Neural progenitor cell (in vitro differentiated cells): ENCODE measurements at places on chromosomes 3 and 15.

DNA sequence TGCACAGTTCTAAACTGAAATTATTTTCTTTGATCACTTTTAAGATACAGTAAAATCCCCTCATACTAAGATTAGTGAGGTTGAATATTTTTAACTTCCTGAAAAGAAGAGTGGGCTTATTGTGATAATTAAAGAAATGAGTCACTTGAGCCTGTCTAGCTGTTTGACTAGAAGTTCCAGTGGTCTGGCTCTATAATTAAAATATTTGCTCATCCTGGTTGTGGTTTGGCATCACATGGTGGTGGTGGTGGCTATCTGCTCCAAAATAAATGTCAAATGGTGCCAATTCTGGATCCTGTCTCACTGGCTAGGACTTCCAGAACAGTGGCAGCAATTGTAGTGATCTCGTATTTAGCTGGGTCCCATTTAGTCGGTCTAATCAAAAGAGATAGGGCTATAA is 8.6 kb upstream of the TEX9 start:
- no peak for DNase-seq

DNA sequence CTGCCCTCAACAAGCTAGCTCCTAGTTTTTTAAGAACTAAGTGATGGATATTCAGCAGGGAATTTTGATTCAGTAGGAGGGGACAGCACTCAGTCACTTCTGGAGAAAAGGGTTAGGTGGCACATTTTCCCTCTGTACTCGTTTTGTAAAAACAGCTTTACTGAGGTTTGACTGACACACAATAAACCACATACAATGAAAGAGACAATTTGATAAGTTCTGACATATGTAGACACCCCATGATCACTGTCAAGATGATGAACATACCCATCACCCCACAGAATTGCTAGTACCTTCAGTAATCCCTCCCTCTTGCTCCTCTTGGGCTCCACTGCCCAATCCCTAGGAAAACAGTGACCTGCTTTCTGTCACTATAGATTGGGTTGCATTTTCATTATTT is 29.0 kb upstream of the PLAAT1 start:
- DNase-seq: no peak

DNA sequence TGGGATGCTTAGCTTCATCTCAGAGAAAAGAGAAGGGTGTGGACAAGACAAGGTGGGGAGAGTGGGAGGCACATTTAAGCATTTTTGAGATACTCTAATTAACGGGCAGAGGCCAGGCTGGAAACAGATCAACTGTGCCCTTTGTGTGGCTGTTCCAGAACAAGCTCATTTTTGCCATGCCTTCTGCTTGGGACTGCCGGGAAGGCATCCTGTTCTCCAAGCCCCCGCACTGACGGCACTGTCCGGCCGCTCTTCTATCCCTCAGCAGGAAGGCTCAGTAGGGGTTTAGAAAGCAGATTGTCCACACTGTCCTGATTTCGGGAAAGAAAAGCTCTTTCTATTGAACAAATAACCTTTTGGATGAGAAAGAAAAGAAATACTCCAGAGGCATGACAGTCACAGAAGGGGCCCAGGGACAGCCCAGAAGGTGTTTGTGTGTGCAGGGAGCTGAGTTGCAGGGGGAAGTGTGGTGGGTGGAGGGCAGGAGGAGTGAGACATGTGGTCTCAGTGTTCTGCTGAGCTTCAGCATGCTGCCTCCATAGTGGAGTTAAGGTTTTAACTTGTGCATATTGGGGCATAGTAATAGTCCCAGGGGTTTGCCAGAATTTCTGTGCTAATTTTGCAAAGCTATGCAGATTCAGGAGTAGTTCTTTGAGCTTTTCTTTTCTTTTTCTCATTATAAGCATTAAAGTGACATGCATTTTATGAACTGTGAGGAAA is 27.3 kb downstream of the SV2B start:
- DNase-seq: peak; percentile 37

GRCh38 chr3:30516238-30516637 is 90.2 kb upstream of the TGFBR2 start:
- DNase-seq: no peak

DNA sequence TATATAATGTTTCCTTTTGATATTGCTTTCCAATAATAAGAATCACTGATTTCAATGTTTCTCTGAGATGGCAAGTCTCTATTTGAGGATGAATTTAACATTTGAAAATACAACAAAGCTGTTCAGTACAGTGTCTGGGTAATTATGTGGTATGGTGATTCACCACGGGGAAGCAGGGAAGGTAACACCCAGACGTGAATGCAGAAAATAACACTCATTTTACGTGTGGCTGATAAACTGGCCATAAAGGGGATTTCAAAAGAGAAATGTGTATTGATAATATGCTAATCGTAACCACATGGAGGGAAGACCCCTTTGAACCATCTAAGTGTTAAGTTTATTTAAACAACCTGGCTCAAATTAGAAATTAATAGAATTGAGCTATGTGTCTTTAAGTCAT is 344.6 kb downstream of the GRM7 start:
- DNase-seq: no peak

- DNase-seq: no peak
Observed at GRCh38 chr15:50180091-50180490, 1.9 kb upstream of the SLC27A2 start.

DNA sequence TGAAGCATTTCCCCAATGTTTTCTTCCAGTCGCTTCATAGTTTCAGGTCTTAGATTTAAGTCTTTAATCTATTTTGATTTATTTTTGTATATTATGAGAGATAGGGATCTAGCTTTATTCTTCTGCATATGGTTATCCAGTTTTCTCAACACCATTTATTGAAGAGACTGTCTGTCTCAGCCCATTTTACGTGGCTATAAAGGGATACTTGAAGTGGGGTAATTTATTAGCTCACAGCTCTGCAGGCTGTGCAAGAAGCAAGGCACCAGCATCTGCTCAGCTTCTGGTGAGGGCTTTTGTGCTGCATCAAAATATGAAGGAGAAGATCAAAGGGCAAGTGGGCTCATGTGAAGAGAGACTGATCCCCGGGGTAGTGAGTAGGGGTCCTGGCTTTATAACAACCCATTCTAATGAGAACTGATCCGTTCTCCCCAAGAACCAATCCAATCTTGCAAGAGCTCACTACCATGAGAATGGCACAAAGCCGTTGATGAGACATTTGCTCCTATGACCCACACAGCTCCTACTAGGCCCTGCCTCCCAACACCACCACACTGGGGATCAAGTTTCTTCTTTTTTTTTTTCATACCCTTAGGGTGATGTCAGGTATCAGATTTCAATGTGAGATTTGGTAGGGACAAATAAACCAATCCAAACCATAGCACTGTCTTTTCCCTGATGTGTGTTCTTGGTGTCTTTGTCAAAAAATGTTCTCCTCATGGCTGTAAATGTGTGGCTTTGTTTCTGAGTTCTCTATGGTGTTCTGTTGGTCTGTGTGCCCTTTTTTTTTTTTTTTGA is 63.2 kb downstream of the IQGAP1 start:
- no peak for DNase-seq

DNA sequence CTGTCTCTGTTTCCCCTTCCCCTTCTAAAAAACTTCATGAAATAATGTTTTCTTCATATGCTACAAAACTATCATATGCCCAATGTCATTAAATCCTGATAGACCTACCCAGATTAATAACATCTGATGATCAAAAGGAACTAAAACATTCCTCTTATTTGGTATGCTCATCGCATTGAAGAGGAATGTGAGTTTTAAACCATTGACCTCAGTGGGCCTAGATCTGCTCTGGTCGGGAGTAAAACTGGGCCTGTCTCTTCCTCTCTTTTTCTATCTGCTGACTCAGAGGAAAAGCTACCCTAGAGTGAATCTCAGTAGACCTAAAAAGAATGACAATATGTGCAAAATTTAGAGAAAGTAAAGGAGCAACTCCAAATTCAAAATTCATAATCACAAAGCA is 275.8 kb downstream of the SATB1 start:
- DNase-seq: no peak

DNA sequence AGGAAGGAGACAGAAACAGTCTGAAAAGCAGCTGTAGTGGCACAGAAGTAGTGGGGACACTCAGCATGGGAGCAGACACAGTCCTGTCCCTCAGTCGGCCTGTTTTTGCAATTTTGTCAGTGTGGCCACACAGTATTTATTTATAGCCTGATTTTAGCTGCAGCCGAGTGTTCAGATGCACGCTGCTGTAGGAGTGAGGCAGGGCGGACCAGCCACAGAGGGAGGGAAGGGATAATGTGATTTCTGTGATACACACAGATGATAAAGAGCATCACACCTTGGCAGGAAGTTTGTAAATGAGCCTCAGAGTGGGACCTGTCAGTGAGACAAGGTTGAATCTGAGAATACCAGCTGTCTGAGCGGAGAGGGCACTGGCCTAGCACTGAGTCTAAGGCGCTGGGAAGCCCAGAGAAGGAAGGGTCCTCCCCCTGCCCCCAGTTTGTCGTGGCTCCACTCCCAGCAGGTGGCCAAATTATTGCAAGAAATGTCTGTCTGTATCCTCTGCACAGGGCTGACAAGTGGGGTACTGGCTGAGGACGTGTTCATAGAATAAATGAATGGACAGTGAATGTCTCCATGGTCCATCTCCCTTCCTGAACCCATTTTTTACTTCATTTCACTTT is 3.8 kb downstream of the PSTPIP1 start:
- DNase-seq: no peak

DNA sequence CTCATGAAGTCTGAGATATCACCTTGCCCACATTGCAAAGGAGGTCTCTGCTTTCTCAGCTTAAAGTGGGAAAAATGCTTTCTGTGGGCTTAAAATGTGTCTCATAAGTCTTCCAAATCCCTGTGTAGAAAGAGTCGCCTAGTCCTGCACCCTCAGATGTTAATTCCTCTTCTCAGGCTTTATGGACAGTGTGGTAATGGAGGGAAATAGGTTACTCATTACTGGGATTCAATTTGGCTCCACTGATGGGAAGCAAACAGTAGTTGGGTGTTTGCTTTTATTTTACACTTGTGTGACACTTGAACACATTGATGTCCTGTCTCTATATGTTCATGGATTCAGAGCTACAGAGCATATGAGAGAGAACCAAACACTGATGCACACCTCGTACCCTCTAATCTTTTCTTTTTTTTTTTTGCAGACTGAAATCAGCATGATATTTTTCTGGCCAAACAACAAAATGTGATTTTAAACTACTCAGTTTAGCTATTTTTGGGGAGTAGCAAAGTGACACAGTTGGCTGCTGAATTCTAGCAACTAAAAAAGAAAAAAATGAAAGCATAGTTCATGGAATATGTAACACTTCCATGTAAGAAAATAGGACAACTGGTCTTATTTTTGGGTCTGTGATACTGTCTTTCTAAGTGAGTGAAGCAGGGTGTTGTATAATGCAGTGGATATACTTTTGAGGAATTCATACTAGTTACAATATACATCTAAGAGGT is 8.6 kb downstream of the PTPRG start:
- no peak for DNase-seq

- DNase-seq: no peak
Observed at GRCh38 chr3:157652366-157652765, 149.2 kb upstream of the VEPH1 start.

GRCh38 chr3:178822722-178823121 is 248.9 kb downstream of the ZMAT3 start:
- DNase-seq: no peak

GRCh38 chr3:25460751-25461150 is 32.7 kb downstream of the RARB start:
- DNase-seq: no peak

- DNase-seq: no peak
Observed at GRCh38 chr3:162992741-162993140, 1496.1 kb downstream of the OTOL1 start.

GRCh38 chr3:12922306-12922705 is 80.9 kb upstream of the RPL32 start:
- no peak for DNase-seq

- no peak for DNase-seq
Observed at GRCh38 chr3:136750209-136750896, 1.8 kb downstream of the STAG1 start.

GRCh38 chr3:148791920-148792319 is 35.7 kb upstream of the CPB1 start:
- DNase-seq: no peak

DNA sequence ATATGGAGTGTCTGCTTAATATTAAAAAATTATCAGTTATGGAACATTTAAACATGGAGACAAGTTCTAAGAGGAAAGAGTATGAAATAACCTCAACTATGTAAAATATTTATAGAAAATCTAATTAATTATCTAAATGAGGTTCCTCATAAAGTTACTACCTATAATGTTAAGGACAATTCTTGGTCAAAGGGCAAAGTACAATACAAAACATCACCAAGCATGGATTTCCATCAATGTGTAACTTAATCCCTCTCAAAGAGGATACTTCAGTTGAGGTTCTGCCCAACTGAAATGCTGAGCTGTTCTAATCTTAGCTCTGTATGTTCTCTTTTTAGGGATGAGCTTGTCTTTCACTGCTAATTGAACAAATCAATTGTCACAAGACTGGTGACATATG is 56.0 kb upstream of the CHRM5 start:
- DNase-seq: no peak

GRCh38 chr3:94356581-94356980 is 293.7 kb downstream of the NSUN3 start:
- DNase-seq: no peak

- DNase-seq: no peak
Observed at GRCh38 chr3:52593103-52593502, 56.7 kb downstream of the UQCC5 start.

GRCh38 chr3:191958980-191959671 is 498.2 kb downstream of the PYDC2 start:
- peak; percentile 23 for DNase-seq

DNA sequence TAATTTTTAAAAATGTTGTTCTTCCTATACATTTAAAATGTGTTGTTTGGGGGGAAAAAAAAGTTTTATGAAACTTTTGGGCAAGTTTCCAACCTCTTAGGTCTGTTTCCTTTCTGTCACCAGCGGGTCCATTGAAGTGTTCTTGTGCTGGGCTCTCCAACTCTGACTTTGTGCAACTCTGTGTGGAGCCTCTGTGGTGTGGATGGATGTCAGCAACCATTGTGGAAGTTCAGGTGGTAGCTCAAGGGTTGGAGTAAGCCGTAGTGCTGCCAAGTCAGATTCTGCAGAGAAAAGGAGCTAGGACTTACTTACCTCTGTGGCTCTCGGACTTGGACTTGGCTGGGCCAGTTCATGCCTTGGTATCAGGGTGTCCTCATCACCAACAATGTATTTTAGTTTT is 22.4 kb downstream of the ARID3B start:
- no peak for DNase-seq

GRCh38 chr3:58326267-58326900 is 6.3 kb upstream of the PXK start:
- DNase-seq: no peak

DNA sequence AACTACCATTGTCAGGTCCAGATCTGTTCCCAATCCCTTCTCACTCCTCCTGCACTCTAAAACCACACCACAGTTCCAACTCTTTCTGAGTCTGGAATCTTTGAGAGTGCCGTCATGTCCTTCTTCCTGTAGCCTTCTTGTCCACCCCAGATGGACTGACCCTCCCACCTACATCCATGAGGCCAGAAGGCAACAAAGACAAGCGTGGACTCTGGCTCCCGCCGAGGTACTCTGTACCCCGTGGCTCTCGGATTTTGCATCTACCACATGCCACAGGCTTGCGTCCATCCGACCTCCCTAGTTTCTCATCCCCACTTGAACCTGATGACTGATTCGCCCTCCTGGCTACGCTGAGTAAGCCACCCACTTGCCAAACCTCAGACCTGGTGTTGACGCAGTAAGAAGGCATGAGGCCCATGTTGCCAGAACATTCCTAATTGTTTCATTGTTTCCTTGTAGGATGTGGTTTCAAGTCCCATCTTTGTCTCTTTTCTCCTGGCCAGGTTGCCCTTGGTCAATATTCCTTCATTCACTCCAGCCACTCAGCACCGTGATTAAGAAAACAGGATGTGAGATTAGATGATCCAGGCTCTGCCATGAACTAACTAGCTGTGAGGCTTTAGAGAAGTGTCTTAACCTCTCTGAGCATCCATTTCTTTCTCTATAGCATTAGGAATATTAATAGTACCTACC is 1.1 kb upstream of the ZBTB38 start:
- DNase-seq: no peak
